ENCODE measurements at places on chromosomes 1 and 21. TPM values are rescaled to one million over a fixed set of nuclear protein-coding genes. Genes with fewer than 3 reads are reported as not detected.

- peak; percentile 98 for DNase-seq
These were observed at the start of gene ADAMTS1 for GRCh38 chr21:26845066-26845758. Gene ADAMTS1, minus strand, starts transcription at chr21:26845409. Its CDS starts 455 bp downstream, at chr21:26844954.

DNA sequence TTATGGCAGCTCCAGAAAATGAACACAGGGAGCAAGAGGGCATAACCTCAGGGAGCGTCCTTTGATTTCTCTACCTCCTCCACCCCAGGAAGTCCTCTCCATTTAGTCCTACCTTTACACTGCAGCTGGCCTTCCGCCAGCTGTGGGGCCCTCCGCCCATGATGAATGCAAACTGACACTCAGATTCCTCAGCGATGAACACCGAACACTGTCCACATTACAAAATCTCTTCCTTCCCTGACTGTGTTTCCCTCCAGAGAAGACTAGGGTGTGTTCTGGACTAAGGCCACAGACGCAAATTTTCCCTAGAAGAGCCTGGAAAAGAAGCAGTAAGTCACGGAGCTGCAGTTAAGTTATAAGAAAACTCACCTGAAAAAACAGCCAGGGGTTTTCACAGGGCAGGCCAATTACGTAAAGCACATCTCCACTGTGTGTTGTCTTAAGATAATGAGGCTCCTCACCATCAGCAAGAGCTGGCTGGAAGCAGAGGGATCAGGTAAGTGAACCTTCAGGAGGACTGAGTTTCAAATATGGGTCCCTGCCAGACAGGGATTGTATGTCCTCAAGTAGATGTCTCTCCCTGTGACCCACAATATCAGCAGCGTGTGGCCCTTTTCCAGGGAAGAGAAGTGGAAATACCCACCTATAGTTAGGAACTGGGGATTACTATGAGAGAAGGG is 46.3 kb upstream of the ATP1B1 start:
- no peak for DNase-seq

DNA sequence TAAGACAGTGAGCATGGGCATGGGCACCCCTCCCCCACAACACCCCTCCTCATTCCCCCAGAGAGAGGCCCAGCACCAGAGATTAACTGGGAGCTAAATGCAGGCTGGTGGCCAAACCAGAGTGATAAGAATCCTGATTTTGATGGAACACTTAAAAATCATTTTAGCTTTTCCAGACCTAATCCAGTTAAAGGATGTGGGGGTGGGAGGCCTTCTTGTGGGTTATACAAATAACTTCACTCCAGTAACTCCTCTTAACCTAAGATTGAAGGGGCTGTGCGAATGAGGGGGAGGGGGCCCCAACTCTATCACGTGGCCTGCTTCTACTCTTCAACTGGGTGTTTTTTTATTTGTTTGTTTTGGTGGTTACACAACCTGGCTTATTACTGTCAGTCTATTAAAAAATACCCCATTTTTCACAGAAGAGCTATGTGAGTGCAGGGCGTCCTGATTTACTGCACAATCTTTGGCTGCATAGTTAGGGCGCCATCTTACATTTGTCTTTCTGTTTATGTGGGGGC is 398.1 kb upstream of the LYPLAL1 start:
- peak; percentile 95 for DNase-seq

DNA sequence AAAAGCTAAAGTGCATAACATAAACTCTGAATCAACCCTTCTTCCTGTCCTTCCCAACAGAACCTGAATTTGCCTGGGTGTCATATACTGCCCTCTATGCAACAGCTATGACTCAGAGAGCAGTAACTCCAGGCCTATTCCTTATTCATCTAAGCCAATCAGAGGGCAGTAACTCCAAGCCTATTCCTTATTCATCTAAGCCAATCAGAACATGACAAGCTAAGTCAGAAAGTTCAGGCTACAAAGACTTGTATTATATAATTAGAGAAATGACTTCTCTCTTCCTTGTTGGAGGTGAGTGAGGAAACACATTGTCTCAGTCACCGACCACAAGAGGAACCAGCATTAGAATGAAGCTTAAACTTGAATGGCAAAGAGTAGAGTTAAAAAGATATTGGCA is 26.2 kb upstream of the TADA1 start:
- no peak for DNase-seq

SLC26A9 gene
- 30.3 TPM for total RNA-seq

AKNAD1 gene
- total RNA-seq = not detected

SPATA45 gene
- not detected for total RNA-seq

ANGPTL3 gene
- not detected for total RNA-seq

- DNase-seq = no peak
These were observed 26.8 kb upstream of the KDM4A start for GRCh38 chr1:43622901-43623780.

GRCh38 chr1:33322109-33322508 is 1.2 kb upstream of the A3GALT2 start:
- DNase-seq = no peak

DNA sequence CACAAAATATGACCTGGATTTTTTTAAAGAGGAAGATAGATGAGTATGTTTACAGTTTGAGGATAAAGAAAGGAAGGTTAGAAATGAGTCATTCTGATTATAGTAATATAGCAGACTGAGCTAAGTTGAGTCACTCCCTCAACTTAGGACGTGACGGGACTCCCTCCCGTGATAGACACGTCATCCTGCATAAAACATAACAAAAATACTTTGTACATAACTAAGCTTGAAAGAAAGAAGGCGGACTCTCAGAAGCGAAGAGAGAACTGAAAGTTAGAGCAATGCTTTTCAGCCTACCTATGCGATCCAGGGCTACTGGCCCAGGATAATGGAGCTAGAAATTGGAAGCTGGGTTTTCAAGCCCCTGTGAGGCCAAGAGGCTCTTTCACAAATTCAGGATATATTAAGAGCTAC is 53.0 kb upstream of the DESI2 start:
- DNase-seq = no peak

CELA3A gene
- 11.7 TPM for total RNA-seq

RASAL2 gene
- 34.8 TPM for total RNA-seq

SPRR1B gene
- total RNA-seq = not detected

- DNase-seq = no peak
These were observed 17.0 kb downstream of the CLCA4 start for GRCh38 chr1:86563849-86564248.

GRCh38 chr1:18654599-18654998 is 24.0 kb downstream of the PAX7 start:
- DNase-seq = no peak

- DNase-seq = no peak
These were observed 11.9 kb upstream of the DUSP10 start for GRCh38 chr1:221753828-221754188.

C1orf232 gene
- total RNA-seq = not detected

GNG4 gene
- total RNA-seq = 0.21 TPM

- DNase-seq = no peak
These were observed 78.8 kb upstream of the TRABD2B start for GRCh38 chr1:48076017-48076416.

DNA sequence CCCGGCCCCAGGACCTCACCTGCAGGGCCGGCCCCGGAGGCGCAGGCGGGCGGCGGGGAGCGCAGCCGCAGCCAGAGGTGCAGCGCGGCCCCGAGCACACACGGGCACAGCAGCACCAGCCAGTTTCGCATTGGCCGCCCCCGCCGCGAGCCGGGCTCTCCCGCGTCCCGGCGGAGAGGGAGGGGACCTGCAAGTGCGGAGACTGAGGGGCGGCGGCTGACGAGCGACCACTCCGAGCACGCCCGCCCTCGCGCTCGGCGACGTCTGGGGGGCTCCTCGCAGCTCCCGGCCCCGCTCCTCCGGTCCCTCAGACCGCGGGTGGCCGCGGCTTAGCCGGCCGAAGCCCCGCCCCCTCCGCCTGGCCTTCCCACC is at the start of gene B3GALNT2:
B3GALNT2 (minus strand) TSS at position 331 of the 372 bp plus-strand sequence; CDS start at position 131, 200 bp downstream.
- no peak for DNase-seq

GRCh38 chr1:54121482-54122134 is 31.2 kb downstream of the CDCP2 start:
- DNase-seq = peak; percentile 86
